ENCODE measurements at places on chromosomes 5 and 9. TPM values are rescaled to one million over a fixed set of nuclear protein-coding genes. Genes with fewer than 3 reads are reported as not detected.

- no peak for DNase-seq
Measured at GRCh38 chr5:160169326-160169725, 50.1 kb upstream of the PWWP2A start.

DNA sequence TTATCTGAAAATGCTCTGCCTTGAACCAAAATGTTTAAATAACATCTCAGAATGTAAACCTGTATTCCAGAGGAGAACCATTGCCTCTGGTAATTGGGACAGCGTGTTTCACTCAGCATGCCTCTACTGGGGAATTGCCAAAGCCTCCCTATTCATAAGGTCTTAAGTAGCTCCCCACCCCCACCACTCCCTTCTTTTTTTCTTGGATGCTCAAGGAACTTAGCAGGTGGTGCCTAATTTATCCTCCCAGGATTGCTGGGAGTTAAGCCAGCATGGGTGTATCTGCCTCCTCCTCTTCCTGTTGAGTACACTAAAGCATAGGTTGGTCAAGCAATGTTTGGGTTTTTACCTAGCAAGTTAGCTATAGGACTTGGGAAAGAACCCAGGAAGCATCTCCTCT is 220.2 kb downstream of the DMAC1 start:
- no peak for DNase-seq

GRCh38 chr5:57494104-57495098 is 11.8 kb upstream of the ACTBL2 start:
- DNase-seq = peak; percentile 53

Gene DCAF10
- 6.9 TPM for total RNA-seq

DNA sequence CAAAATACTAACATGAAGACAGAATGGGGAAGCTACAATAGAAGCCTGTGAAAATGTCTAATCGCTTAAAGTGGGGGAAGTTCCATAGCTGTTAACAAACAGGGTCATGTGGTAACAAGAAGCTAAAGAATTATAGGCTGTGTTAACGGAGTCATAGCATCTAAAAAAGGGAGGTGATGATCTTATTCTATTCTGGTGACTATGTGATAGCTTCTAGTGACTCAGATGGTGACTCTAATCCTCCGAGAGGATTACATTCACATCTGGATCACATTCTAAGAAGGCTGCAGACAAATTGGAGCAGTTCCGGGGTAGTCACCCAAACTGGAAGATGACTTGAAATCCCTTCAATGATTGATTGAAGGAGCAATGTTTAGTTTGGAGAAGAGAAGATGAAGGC is 142.1 kb downstream of the LIFR start:
- DNase-seq = no peak

- DNase-seq = no peak
Measured at GRCh38 chr5:3175416-3175815, 420.2 kb upstream of the IRX1 start.

Gene AMBP
- not detected for total RNA-seq

DNA sequence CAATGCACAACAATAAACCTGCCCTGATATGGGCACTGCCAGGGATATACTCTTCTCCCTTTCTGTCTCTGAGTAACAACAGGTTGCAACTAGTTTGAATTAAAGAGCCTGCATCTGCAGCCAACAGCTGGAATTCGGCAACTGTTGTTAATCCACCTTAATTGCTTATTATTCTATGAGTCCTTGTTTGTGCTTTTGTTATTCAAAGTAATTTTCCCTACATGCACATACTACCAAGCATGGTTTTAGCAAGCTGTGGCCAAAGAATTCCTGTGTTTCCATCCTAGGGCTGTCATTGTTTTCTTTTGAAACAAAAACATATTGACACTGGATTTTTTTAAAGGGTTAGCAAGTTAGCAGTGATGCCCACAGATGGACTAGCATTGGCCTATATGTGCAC is 171.5 kb downstream of the EFNA5 start:
- DNase-seq = no peak

- peak; percentile 94 for DNase-seq
Measured at GRCh38 chr5:140401362-140402257, at the start of gene ANKHD1. ANKHD1 (plus strand) TSS chr5:140401833; CDS start chr5:140401968, 135 bp downstream.

DNA sequence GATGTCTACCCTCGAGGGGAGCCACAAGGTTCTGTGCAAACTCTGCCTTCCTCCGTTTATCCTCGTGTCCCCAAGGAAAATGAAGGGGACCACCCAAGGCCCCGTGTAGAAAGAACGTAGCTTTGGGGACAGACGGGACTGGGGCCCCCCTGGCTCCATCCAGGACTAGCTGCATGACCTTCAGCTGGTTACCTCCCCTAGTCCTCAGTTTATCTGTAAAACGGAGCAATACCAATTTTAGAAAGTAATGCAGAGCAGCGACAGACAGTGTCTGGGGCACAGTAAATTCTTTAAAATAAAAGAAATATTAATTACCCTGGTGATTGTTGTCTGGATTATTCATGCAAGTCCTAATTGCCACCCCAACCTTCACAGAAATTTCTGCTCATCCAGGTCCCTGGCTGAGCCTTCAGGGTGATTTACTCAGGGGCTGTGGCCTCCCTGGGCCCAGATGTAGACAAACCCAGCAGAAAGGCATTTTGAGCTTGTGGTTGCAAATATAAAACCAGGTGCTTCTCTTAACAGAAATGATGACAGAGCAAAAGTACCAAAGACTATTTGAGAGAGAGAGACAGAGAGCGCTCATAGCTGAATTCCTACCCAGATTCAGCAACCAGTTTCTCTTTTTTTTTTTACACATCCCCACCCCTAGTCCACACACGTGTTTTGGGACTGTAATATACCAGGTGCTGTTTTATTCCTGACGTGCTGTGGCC is 155.1 kb upstream of the SMIM23 start:
- no peak for DNase-seq

Gene LRRC19
- total RNA-seq = not detected

DNA sequence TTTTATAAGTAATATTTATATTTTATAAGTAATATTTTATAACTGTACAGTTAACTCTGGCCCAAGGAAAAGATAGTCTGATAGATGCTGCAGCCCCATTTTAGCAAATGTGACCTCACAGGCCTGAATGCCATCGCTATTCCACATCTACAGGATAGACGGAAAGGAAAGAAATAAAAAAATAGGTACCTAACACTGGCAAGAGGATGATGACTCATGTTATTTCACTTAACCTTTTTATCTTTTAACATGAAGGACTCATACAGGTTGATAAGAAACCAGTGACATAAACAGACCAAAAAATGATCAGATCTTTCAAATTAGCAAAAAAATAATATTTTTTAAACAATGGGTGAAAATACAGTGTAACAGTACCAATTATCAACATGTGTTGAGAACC is 2.7 kb downstream of the CD274 start:
- no peak for DNase-seq

DNA sequence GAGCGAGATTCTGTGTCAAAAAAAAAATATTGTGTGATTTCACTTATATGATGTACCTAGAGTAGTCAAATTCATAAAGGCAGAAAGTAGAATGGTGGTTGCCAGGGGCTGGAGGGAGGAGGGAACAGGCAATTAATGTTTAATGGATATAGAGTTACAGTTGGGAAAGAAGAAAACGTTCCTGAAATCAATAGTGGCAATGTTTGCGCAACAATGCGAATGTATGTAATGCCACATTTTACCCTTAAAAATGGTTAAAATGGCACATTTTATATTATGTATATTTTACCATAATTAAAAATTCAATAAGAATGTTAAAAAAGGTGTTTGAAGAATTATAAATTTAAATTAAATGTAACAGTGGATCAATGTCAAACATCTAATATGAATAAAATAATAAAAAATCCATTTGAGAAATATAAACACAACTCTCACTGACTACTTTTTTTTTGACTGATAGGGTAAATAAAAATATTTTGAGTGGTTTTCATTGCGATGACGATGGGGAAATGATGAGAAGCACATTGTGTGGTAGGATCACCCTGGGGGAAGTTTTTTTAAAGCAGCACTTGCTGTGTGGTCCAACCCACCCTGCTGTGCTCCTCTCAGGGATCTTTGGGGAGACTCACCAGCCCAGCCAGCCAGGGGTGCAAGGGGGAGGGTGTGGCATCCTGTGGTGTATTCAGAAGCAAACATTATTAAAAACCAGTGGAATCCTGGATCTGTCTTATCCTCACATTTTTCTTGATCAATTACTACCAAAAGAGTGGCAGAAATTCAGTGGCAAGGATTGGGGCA is 4.3 kb downstream of the FYB1 start:
- no peak for DNase-seq

- DNase-seq = no peak
Measured at GRCh38 chr9:113721856-113722255, 154.3 kb upstream of the ZNF618 start.

Gene ABHD17B
- total RNA-seq = 11.1 TPM

Gene HAPLN1
- not detected for total RNA-seq

DNA sequence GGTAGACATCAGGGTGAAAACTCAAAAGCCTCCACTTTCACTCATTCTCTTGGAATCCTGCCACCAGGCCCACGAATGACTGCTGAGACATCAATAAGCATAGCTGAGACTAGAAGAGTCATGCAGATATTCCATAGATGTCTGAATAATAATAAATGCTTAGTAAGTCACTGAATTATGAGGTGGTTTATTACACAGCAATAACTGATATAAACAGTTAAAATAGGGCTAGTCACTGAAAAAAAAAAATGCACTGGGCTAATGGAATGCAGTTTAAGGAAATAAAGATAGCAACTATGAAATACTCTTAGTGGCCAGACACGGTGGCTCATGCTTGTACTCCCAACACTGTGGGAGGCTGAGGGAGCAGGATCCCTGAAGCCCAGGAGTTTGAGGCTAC is 262.8 kb upstream of the CDH6 start:
- no peak for DNase-seq

Gene CNTNAP3
- total RNA-seq = not detected

Gene RNF180
- not detected for total RNA-seq

Gene IL33
- total RNA-seq = not detected

Gene PIP5K1B
- 0.55 TPM for total RNA-seq

- DNase-seq = no peak
Measured at GRCh38 chr5:78797936-78798672, 149.5 kb upstream of the LHFPL2 start.

Gene CAPSL
- total RNA-seq = 1.1 TPM

Gene ARHGEF39
- 21.6 TPM for total RNA-seq

DNA sequence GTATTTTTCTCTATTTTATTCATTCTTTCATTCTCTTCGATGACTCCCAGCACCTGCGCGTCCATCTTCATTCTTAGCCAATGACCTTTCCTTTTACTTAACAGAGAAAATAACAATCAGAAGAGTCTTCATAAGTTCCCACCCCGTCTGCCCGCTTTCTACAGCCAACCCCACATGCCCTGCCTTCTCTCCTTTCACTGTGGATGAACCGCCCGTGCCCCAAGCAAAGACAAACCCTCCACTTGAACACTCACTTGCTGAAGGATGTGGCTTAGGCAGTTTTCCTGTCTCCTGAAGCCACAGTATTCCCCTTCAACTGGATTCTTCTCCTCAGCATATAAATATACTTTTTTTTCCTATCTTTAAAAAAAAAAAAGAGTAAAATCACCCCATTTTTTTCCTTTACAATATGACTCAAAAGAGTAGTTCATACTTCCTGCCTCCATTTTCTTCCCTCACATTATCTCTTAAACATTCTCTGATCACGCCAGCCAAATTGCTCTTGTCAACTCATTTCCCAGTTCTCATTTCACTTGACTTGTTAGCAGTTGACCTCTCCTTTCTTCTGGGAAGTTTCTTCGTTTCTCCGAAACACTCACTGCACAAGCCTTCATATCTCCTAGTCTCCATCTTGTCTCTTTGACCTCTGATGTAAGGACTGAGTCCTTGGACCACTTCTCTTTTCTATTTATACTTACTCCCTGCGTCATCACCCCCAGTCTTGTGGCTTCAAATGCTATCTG is 11.1 kb downstream of the NIPSNAP3B start:
- no peak for DNase-seq

DNA sequence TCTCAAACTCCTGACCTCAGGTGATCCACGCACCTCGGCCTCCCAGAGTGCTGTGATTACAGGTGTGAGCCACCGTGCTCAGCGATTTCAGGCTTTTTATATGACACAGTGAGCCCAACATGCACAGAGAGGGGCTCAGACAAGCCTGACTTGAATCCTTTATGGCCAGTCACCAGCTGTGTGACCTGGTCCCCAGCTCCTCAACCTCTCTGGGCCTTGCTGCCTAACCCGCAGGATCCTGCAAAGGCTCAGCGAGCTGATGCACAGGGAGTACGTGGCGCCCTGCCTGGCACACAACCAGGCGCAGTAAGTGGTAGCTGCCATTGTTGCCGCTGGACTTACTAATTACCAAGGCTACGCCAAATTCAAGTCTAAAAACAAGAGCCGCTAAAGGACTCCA is 16.6 kb upstream of the NCS1 start:
- no peak for DNase-seq

- no peak for DNase-seq
Measured at GRCh38 chr9:116267021-116267420, 113.4 kb downstream of the PAPPA start.

- DNase-seq = no peak
Measured at GRCh38 chr5:36558641-36559040, 47.8 kb upstream of the SLC1A3 start.

Gene GFI1B
- total RNA-seq = not detected

DNA sequence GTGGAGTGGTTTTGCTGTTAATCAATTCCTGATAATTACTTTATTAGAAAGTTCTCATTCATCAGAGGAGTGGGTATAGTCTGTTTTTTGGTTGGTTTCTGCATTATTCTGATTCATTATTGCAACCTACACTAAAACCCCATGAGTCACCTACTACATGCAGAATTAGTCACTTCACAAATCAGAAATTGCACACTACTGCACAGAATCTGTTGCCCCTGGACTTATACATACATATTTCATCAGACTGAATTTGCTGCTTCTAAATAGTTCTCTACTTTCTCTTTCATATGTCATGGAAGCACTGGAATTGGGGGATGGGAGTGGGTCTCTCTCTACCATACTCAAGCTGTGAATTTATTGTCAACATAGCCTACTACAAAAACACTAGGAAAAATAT is 585.1 kb downstream of the DNAH5 start:
- no peak for DNase-seq

Gene TMEM252
- total RNA-seq = not detected

Gene FOXD1
- 0.78 TPM for total RNA-seq

DNA sequence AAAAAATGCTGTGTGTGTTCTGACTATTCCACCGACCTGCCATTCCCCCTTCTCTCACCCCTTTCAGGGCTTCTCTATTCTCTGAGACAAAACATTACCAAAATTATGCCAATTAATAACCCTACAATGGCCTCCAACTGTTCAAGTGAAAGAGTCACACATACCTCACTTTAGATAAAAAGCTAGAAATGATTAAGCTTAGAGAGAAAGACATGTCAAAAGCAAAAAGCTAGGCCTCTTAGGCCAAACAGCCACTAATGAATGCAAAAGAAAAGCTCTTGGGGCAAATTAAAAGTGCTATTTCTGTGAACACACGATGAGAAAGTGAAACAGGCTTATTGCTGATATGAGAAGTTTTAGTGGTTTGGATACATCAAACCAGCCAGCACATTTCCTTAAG is 279.6 kb upstream of the GRAMD2B start:
- no peak for DNase-seq

DNA sequence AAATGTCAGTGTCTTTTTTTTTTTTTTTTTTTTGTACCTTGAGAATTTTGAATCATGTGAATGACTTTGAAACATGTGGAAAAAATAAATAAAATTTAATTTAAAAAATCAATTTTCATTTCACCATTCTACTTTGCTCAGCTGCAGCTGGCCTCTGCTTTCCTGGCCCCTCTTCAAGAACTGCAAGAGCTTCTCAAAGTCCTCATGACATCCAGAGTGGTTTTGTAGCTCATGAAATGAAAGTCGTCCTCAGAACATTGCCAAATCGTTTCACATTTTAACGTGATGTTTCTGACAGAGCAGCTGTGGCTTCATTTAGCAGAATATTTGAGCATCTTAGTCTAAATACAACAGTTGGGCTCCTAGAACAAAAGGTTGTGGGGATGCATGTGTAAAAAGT is 47.9 kb upstream of the TMEM215 start:
- no peak for DNase-seq

- DNase-seq = no peak
Measured at GRCh38 chr9:71602652-71603051, 165.7 kb downstream of the CEMIP2 start.
